NCI-H1092 (cell line): ENCODE measurements at places on chromosomes 13 and 19.

DNA sequence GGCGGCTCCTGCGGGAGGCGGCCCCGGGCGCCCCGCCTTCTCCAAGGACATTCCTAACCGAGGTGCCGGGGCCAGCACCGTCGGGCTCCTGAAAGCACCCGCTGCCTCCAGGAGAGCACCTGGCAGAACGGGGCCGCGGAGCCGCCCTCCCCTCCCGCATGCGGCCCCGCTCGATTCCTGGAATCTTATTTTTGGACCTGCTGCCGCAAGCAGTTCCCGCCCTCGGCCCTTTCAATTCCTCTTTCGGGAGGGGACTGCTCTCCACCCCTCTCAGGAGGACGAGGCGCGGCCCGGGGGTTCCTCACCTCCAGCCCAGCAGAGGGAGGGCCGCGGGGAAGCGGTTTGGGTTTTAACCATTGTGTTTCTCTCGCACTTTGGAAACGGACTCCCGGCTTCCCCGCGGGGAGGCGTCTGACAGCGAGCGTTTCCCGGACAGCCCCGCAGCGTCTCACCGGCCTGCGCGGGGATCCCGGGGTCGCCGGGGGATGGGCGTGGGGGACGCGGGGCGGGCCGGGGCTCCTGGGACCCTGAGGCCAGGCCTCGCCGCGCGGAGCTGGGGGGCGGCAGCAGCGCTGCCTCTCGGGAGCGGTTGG, 849 bp downstream of the GAS6 start:
- DNase-seq: no peak

DNA sequence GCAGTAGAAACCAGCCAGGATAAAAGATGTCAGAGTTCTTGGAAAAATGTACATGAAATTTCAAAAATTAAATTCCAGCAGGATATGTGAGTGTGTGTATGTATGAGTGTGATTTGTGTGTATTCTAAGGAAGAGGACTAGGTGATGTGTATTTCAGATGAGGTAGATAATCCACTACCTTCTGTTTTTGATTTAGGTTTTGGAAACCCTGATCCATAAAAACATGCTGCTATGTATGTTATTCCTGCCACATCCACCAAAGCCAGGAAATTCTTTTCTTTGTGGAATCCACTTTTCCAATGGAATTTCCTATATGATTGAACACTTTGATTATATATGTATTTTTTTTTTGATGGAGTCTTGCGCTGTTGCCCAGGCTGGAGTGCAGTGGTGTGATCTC, 276.9 kb downstream of the UQCRFS1 start:
- DNase-seq: no peak

DNA sequence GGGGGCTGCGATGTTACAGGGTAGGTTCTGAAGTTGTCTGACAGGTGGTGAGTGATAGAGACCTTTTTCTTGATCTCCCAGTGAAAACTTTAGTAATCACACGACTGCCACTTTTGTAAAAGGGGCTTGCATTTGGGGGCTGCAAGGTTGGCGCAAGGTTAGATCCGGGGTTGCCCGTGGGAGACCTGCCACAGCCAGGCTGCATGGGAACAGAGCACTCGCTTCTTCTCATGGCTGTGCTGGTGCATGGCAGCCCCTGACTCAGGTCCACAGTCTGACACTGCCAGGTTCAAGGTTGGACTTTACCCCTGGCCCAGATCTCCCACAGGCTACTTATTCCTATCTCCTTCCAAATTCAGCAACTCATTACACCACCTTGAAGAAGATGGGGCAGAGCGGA, 1190.4 kb downstream of the UQCRFS1 start:
- DNase-seq: no peak

DNA sequence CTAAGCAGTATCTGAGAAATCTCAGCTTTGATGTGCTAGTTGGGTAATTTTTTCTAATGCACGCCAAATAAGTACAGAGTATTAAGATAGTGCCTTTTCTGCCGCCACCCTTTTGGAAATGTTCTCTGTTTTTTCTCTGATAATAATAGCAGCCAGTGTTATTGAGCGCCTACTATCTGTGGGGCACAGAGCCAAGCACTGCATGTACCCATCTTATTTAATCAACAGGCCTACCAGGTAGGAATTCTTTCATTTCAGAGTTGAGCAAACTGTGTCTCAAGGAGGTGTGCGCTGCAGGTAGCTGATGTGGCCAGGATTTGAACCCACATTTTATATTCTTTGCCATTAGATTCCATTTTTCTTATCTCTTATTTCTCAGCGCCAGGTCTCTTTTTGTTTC, 1.4 kb downstream of the EPN1 start:
- no peak for DNase-seq

DNA sequence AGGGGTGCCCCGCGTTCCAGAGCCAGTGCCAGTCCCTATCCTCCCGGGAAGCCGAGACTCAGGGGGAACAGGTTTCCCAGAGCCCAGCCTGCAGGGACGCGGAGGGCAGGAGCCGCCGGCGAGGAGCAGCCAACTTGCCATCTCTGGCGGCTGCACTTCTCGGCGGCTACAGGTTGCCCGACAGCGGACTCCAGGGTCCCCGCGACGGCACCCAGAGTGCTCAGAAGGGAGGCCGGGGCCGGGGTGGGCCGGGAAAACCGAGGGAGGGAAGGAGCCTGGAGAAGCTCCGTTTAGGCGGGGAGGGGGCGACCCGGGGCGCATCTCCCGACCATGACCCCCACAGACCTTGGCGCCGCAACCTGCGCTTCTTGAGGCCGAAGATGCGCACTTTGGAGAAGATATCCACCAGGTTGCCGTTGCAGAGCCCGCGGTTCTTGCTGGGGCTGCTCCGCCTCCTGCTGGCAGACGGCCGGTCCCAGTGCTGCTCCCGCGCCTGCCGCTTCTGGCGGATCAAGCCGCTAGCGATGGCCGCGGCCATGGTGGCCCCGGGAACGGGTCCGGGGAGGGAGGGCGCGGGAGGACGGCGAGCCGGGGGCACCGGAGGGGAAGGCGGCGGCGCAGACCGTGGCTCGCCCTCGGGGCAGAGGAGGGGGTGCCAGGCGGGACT, 463.8 kb downstream of the ITGBL1 start:
- peak; percentile 59 for DNase-seq

DNA sequence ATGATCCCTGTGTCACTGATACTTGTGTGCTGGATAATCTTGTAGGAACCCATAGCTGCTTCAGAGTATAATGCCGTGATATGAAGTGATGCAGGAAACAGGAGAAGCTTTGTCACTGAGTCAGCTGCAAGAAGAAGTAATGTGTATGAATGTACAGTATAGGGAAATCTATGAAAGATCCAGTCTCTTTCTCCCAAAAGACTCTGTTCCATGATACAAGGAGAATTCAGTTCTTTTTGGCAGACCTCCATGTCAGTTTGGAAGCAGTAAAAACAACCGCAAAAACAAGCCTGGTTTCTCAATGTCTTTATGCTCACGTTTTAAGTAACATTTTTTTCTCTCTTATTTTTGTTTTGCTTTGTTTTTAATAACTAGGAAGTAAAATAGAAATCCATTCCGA, 33.9 kb downstream of the PCDH17 start:
- DNase-seq: no peak

DNA sequence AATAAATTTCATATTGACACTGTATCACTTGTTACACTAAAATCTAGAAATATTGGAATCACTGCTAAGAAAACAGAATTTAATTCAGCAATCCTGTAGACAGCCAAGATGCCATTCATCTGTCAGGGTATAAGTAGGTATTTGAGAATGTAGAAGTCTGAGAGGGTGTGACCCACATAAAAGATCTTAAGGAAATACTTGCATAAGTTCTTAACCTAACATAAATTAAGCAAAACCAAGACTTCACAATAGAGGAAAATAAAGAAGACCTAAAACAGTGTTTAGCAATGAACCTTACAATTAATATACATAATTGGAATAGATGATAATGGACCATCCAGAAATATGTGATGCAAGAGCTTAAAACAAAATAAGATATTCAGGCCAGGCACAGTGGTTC, 636.2 kb downstream of the TBC1D4 start:
- no peak for DNase-seq

- no peak for DNase-seq
Measured at GRCh38 chr13:93320942-93321341, 94.3 kb downstream of the GPC6 start.

- DNase-seq: no peak
Measured at GRCh38 chr13:96112936-96113335, 23.0 kb downstream of the HS6ST3 start.

GRCh38 chr19:29817316-29817715, 5.5 kb downstream of the CCNE1 start:
- DNase-seq: no peak

DNA sequence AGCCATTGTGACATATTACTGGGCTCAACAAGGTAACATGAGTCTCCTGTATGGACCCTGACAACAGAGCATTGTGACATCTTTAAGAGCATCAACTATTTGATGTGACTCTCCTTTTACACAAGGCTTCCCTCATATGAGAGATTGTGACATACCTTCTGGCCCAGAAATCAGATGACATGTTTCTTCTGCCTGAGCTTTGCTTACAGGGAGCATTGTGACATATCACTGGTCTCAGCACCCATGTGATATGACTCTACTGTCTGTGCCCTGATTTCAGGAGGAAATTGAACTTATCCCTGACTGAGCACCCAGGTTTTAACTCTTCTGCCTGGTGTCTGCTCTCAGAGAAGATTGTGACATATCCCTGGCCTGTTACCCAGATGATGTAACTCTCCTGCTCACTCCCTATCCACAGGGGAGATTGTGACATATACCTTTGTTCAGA, 15.9 kb upstream of the ZNF681 start:
- DNase-seq: no peak

GRCh38 chr13:38981096-38981495, 9.5 kb downstream of the STOML3 start:
- DNase-seq: no peak

GRCh38 chr19:32519023-32519422, 62.0 kb upstream of the PDCD5 start:
- no peak for DNase-seq

- DNase-seq: no peak
Measured at GRCh38 chr13:46126056-46126455, 21.2 kb upstream of the CPB2 start.

- no peak for DNase-seq
Measured at GRCh38 chr13:40130871-40131636, 475.6 kb downstream of the COG6 start.

DNA sequence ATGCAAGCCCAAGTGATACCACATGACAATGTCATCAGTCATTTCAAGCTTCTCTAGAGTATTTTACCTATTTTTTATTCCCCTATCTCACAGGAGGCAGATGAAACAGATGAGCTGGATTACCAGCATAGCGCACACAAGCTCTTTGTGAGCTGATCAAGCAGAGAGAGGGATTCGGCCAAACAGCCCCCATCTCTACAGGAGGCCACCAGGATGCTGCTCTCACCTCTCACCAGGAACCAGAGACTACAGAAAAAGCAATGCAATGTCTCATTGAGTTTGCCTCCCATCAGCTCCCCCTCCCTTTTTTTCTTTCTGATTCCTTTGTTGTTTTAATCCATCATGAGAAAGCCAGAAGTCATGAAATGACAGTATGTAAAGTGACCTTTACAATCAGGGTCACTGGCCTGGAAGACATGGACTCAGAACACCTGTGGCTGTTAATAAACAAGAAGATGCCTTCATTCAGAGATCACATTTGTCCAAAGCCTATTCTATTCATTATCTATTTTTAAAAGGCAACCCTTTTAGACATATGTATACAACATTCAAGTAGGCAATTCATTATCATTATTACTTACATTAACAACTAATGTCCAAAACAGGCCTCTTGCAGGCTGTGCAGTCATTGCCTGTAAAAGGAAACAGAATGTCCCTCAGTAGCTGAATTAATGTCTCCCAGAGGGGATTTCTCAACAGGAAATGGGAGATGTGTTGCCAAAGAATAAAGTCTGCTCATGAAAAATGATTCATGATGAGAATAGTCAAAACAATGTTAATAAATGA, 656.6 kb downstream of the TBC1D4 start:
- DNase-seq: no peak

DNA sequence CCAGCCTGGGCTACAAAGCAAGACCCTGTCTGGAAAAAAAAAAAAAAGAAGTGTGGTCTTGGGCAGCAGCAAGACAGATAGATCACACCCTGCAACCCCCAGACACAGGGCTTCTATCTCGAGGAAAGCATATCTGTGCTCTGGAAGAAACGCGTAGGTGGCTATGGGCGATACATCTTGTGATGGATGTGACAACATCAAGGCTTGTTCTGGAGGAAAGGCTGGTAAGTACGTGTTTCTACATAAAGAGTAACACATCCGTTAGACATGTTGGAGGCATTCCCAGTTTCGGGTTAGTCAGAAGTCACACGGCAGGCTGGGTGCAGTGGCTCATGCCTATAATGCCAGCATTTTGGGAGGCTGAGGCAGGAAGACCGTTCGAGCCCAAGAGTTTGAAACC, 6.6 kb upstream of the DHDH start:
- no peak for DNase-seq

- DNase-seq: no peak
Measured at GRCh38 chr13:106497079-106497478, 38.4 kb downstream of the EFNB2 start.

DNA sequence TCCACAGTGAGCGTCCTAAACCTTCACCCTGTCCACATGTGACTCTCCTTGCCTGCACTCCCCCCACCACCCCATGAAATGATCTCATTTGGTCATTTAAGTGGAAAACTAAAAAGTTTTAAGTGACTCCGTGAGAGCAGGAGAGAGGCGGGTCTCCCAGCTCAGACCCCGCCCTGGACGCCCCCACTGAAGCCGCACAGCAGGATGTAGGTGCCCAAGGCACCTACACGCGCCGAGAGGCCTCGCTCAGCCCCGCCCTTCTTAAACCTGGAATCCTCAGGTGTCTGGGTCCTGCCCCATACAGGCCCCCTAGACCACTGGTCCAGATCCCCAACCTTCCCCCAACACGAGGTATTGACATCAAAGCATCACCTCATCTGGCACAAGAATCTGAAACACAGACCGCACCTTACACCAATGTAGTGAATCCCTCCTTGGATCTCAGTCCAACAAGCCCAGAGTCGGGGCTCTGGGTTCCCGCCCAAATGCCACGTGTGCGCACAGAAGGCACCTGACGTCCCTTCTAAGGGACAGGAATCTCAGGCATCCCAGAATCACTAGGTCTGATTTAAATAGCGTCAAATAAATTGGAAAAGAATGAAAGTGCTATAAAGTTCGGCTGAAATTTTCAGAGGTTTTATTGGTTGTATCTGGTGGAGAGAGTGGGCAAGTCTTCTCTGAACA, 3.5 kb downstream of the IGFL1 start:
- no peak for DNase-seq

GRCh38 chr13:30142486-30143211, 164.7 kb downstream of the KATNAL1 start:
- no peak for DNase-seq

DNA sequence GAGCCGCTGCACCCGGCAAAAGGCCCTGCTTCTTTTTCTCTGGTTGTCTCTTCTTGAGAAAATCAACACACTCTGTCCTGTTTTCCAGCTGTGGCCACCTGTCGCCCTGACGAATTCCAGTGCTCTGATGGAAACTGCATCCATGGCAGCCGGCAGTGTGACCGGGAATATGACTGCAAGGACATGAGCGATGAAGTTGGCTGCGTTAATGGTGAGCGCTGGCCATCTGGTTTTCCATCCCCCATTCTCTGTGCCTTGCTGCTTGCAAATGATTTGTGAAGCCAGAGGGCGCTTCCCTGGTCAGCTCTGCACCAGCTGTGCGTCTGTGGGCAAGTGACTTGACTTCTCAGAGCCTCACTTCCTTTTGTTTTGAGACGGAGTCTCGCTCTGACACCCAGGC, 17.2 kb downstream of the LDLR start:
- DNase-seq: no peak
